ENCODE measurements at places on chromosomes 12 and 14.
A peak's percentile ranks its signal among the peaks of the same experiment; 100 is the strongest.

- DNase-seq: no peak
These were observed 51.0 kb downstream of the PAH start for GRCh38 chr12:102865821-102866615.

DNA sequence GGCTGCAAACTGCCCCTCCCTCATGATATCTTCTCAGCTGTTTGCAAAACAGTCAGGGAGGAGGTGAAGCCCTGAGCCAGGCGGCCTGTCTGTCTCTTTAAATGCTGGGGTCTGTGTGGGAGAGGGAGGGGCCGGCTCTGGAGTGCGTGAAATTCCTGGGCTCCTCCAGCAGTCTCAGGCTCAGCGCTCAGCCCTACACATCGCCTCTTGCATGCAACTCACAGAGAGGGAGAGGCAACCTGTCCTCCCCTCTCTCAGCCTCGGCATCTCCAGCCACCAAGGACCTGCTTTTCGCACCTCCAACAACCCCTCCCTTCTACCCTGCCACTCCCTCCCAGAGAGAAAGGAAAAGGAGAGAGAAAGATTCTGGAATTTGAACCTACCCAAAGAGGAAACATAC lies at the start of gene NRXN3:
NRXN3 (plus strand) TSS at position 171 of the 400 bp plus-strand sequence. CDS start 72,721 bp downstream, outside the sequence.
- no peak for DNase-seq

- DNase-seq: no peak
These were observed 23.7 kb downstream of the PLXNC1 start for GRCh38 chr12:94172031-94172430.

DNA sequence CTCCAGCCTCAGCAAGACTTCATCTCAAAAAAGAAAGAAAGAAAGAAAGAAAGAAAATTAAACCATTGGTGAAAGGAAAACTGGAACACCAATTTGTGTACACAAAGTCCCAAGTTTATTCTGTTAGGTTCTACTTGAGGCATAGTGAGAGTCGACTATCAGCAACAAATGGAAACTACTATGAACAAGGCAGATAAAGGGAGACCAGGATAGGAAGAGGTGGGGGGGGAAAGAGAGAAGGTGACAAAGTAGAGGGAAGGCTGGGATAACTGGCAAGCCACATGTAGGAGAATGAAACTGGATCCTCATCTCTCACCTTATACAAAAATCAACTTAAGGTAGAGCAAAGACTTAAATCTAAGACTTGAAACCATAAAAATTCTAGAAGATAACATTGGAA lies 25.6 kb downstream of the TFCP2 start:
- no peak for DNase-seq

DNA sequence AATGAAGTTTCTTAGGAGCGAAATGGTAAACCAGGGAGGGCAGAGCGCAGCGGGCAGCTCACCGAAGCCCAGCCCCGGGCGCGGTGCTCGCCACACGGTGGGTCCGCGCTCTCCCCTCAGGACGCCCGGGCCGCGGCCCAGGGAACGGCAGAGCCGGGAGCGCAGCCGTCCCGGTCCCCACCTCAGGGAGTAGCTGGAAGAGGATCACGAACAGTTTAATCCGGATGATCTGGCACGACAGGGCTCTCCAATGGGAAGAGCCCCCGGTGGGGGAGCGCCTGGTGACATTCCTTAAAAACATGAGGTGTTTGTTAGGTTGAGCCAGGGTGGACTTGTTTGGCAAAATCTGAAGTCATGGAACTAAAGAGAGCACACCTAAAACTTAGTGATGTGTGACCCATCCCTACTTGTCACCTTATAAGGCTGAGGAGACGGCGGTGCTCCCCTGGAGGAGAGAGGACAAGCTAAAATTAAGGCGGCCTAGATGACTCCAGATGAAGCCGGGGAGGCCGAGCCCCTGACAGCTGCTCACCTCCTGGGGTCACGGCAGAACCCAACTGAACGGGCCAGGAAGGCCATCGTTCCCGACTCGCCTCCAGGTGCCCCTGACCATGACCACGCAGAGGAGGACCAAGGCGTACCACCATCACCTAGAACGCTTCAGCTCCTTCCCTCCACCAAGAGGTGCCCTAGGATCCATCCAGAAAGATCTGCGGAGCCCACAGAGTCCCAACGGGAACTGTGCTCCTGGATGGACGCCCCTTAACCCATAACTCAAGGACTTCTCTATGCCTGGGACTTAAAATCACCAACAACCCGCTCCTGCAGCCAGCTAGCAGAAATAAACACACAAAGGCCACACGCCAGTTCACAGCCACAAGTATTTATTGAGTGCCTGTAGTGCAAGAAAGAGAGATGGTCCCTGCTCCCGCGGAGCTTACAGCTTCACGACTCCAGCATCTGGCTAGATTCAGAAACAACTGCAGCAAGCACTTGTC lies 866 bp upstream of the PITPNM2 start:
- no peak for DNase-seq

- DNase-seq: no peak
These were observed 171.6 kb downstream of the FBXL14 start for GRCh38 chr12:1422604-1423315.

DNA sequence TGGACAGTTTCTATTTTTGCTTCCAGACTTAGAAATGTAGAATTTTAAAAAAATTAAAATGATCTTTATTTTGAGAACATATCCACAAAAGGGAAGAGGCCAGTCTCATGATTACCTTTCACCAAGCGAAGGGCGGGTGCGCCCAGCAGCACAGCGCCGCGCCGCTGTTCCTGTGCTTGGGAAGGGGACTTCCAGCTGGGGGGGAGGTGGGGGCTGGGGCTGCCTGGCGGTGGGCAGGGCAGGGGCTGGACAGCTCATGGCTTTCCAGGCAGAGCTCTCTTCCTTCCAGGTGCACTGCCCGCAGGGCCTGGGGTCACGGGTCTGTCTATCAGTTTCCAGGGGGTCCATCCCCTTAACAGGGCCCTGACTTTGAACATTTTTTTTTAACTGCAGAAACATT lies 199.9 kb downstream of the TTC7B start:
- no peak for DNase-seq

GRCh38 chr12:6285532-6286306 lies 24.8 kb upstream of the PLEKHG6 start:
- no peak for DNase-seq

- no peak for DNase-seq
These were observed 34.5 kb upstream of the BICD1 start for GRCh38 chr12:32072102-32072501.

DNA sequence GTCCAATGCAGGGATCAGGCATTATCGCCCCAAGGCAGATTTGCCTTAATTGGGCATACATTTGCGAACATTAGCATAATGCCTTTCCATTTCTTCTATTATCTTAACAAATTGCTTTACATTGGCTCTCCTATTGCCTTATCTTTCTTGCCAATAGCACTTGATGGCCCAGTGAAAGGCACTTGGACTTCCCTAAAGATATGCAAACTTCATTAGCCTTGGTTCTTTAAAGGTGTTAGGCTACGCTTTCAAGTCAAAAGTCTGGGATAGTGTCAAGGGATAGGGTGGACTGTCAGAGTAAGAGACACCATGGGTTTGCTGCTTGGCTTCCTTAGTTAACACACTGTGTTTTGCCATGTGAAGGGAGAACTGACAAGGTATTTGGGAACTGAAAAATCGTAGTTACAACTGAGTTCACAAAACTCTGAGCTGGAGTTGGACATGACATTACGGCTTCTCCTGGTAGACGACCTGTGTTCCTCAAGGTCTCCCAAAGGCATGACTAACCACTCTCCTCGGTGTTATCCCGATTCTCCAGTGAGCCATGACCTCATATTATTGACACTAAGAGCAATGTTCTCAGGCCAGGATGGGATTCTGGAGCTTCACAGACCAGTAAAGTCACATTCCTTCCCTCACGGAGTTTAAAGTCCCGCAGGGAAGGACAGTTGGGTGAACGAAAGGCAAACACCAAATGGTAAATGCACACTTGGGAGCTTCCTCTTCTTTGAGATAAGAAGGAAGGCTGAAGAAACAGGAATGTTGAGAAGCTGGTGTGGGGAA lies 65.2 kb downstream of the TBC1D30 start:
- DNase-seq: no peak

- DNase-seq: peak; percentile 58
These were observed 29.2 kb downstream of the FOS start for GRCh38 chr14:75307700-75308379.

Data from stimulated activated CD4-positive, alpha-beta T cell treated with anti-CD3 and anti-CD28 coated beads, Interleukin-2, amount 100 ng/mL, for 4 hours (primary cell).